Activated CD4-positive, alpha-beta T cell treated with anti-CD3 and anti-CD28 coated beads, Interleukin-2, amount 10 ng/mL, durations not matched to agents 24 days and 14 days (primary cell): ENCODE measurements at places on chromosomes 11 and 22. TPM values are rescaled to one million over a fixed set of nuclear protein-coding genes. Genes with fewer than 3 reads are reported as not detected.

Gene ACRV1
- total RNA-seq: not detected in 2 replicates

DNA sequence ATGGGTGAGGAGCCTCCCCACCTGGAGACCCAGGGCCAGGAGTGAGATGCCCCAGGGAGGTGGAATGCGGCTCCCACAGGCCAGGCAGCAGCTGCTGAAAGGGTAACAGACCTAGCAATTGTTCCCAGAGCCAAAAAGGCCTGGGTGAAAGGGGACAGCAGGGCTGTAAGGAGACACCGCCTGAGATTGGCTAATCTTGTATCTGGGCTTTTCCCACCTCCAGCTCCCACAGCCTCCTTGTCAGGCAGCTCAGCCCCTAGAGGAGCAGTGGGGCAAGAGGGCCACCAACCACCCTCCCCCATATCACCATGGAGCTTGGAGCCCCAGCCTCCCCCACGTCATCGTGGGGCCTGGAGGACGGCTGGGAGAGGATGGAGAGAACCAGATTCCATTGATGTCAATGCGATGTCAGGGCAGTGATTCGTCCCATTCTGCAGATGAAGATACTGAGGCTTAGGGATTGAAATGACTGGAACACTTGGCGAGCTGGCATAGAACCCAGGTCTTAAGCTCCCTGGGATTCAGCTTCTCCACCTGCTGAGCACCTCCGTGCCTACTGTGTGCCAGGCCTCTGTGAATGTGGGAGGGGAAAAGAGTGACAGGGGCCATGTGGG is 2.9 kb upstream of the MGAT3 start:
- DNase-seq: no peak
- peaks cover 25% of the 10 kb centered on the region for H3K4me1 ChIP-seq
- peaks cover 34% of the 10 kb centered on the region for H3K27me3 ChIP-seq
- no peak overlapping the region for H3K4me3 ChIP-seq
- peaks cover 7% of the 10 kb centered on the region for H3K36me3 ChIP-seq

Gene C11orf87
- not detected in 2 replicates for total RNA-seq

Gene HIKESHI
- total RNA-seq: 54.0 and 62.4 TPM in 2 replicates

Gene GGTLC3
- total RNA-seq: not detected in 2 replicates

Gene MUC5AC
- not detected in 2 replicates for total RNA-seq
